Activated naive CD8-positive, alpha-beta T cell treated with anti-CD3 and anti-CD28 coated beads, Interleukin-2, amount 10 ng/mL, durations not matched to agents 7 days and 5 days (primary cell): ENCODE measurements at places on chromosomes 6 and 20. TPM values are rescaled to one million over a fixed set of nuclear protein-coding genes. Genes with fewer than 3 reads are reported as not detected.

The NFKBIL1 gene
- total RNA-seq, result 15.4 TPM

The ZSCAN16 gene
- 6.9 TPM for total RNA-seq

The GABBR1 gene
- 20.1 TPM for total RNA-seq

The SCGN gene
- not detected for total RNA-seq

The DDO gene
- total RNA-seq, result not detected

The AMD1 gene
- total RNA-seq, result 61.2 TPM

The UBE2V1 gene
- 124 TPM for total RNA-seq

The TINAG gene
- total RNA-seq, result not detected

The PNPLA1 gene
- not detected for total RNA-seq

The ASIP gene
- not detected for total RNA-seq

The SOX18 gene
- 0.30 TPM for total RNA-seq

- no peaks in the 10 kb centered on the region for H3K27me3 ChIP-seq
- H3K4me3 ChIP-seq, result peak overlapping the region; percentile 76
- H3K4me1 ChIP-seq, result peaks cover 70% of the 10 kb centered on the region
- H3K27ac ChIP-seq, result peak overlapping the region; percentile 87
These were observed 53.1 kb upstream of the FAM83D start for GRCh38 chr20:38873050-38873581.

- no peak overlapping the region for H3K27ac ChIP-seq
- peaks cover 2% of the 10 kb centered on the region for H3K27me3 ChIP-seq
- DNase-seq, result no peak
- no peaks in the 10 kb centered on the region for H3K36me3 ChIP-seq
- H3K4me1 ChIP-seq, result peaks cover 2% of the 10 kb centered on the region
These were observed 7.6 kb upstream of the ITCH start for GRCh38 chr20:34355427-34355826.

DNA sequence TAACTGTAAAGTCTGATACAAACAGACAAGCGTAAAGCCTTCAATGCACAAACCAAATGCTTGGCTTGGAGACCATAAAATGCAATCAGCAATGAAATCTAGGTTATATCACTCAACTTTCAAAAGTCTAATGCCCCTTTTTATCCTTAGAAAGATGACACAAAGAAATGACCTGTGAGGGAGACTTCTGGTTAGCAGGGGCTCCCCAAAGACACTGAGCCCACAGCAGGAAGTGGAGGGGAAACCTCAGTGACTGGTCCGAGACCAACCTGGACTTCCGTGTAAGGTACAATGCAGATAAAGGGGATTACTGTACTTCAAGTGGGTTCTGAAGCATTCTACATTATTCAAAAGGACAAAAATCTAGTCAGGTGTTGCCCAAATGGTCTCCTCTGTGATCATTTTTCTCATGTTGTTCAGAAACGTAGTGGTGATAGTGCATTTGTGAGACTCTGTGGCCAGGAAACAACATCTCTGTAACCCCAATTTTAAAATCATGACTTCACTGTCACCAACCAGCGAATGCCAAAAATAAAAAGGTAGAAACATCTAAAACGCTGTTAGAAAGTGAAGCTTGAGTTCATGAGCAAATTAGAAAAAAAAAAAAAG, 88.2 kb downstream of the HIVEP2 start:
- DNase-seq, result peak; percentile 55
- H3K4me1 ChIP-seq, result peaks cover 71% of the 10 kb centered on the region
- peak overlapping the region; percentile 82 for H3K4me3 ChIP-seq
- peaks cover 5% of the 10 kb centered on the region for H3K36me3 ChIP-seq
- H3K27me3 ChIP-seq, result no peaks in the 10 kb centered on the region

DNA sequence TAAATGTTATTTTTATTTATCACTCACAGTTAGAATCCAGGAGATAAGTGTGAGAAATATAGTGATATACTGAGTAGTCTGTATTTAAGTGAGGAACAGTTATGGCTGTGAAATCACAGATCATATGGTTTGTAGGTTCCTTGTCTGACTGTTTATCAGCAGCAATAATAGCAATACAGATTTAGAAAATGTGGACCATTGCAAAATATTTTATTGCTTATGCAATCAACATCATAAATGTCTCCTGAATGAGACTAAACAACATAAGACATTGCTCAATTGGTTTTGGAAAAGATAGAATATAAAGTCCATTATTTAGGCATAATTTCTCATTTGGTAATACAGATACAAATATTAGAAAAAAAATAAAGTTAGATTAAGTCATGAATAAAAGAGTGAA, 43.7 kb downstream of the CCDC170 start:
- no peak overlapping the region for H3K4me3 ChIP-seq
- peaks cover 3% of the 10 kb centered on the region for H3K27me3 ChIP-seq
- H3K27ac ChIP-seq, result no peak overlapping the region
- H3K4me1 ChIP-seq, result no peaks in the 10 kb centered on the region
- H3K36me3 ChIP-seq, result no peaks in the 10 kb centered on the region

DNA sequence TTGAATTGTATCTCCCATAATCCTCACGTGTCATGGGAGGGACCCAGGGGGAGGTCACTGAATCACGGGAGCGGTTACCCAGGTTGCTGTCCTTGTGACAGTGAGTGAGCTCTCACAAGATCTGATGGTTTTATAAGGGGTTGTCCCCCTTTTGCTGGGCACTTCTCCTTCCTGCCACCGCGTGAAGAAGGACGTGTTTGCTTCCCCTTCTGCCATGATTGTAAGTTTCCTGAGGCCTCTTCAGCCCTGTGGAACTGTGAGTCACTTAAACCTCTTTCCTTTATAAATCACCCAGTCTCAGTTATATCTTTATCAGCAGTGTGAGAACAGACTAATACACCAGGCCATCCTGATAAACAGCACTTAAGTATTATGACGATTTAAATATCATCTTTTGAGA, 9.0 kb upstream of the MRGBP start:
- H3K4me1 ChIP-seq, result peaks cover 16% of the 10 kb centered on the region
- H3K4me3 ChIP-seq, result no peak overlapping the region
- no peak for DNase-seq
- no peaks in the 10 kb centered on the region for H3K36me3 ChIP-seq
- peaks cover 5% of the 10 kb centered on the region for H3K27me3 ChIP-seq

GRCh38 chr6:147195510-147195909, 8.7 kb upstream of the STXBP5 start:
- peaks cover 11% of the 10 kb centered on the region for H3K4me1 ChIP-seq
- H3K27ac ChIP-seq, result no peak overlapping the region
- H3K36me3 ChIP-seq, result no peaks in the 10 kb centered on the region
- no peaks in the 10 kb centered on the region for H3K27me3 ChIP-seq
- DNase-seq, result no peak

DNA sequence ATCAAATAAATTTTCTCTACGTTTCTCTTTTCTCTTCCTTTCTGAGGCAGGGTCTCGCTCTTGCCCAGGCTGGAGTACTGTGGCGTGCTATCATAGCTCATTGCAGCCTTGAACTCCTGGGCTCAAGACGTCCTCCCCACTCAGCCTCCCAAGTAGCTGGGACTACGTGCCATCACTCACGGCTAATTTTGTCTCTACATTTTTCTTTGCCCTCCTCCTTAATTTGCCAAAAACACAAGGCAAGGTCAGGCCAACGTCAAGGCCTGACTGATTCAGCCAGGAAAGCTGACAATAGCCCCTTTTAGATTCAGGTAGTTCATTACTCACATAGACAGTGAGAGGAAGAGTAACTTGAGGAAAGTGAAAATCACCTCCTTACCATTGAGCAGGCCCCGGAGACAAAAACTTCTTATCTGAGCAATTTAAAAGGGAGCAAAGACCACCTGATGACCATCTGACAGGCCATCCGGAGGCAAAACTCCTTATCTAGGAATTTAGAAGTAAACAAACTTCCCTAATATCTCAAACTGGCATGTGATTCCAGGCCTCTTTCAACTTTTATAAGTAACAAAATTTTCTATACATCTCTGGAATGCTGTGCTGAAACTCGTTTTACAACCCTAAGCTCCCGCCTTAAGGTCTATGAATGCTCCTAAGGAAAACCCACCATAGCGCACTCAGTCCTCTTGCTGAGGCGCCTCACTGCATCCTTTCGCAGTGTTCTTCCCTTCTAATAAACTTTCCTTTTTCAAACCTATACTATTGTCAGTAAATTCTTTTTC, 42.1 kb upstream of the SRPK1 start:
- H3K4me1 ChIP-seq, result no peaks in the 10 kb centered on the region
- no peak overlapping the region for H3K4me3 ChIP-seq
- no peaks in the 10 kb centered on the region for H3K36me3 ChIP-seq
- peaks cover 27% of the 10 kb centered on the region for H3K27me3 ChIP-seq

- H3K4me3 ChIP-seq, result no peak overlapping the region
- no peak overlapping the region for H3K27ac ChIP-seq
- no peaks in the 10 kb centered on the region for H3K4me1 ChIP-seq
- H3K36me3 ChIP-seq, result no peaks in the 10 kb centered on the region
- DNase-seq, result no peak
These were observed 239.9 kb upstream of the NOX3 start for GRCh38 chr6:155695495-155695894.

- DNase-seq, result no peak
- H3K27me3 ChIP-seq, result peaks cover 46% of the 10 kb centered on the region
- no peak overlapping the region for H3K4me3 ChIP-seq
- no peak overlapping the region for H3K27ac ChIP-seq
These were observed 6.7 kb upstream of the EMILIN3 start for GRCh38 chr20:41373251-41373783.

GRCh38 chr6:38714239-38715015, 684 bp upstream of the DNAH8 start:
- DNase-seq, result no peak
- H3K36me3 ChIP-seq, result peaks cover 14% of the 10 kb centered on the region
- H3K4me1 ChIP-seq, result peaks cover 43% of the 10 kb centered on the region

- no peaks in the 10 kb centered on the region for H3K36me3 ChIP-seq
- no peak for DNase-seq
- H3K27me3 ChIP-seq, result peaks cover 4% of the 10 kb centered on the region
These were observed 12.4 kb upstream of the F13A1 start for GRCh38 chr6:6332811-6333244.

GRCh38 chr6:143556529-143556928, 45.0 kb upstream of the FUCA2 start:
- no peaks in the 10 kb centered on the region for H3K27me3 ChIP-seq
- no peak for DNase-seq
- no peak overlapping the region for H3K4me3 ChIP-seq
- no peak overlapping the region for H3K27ac ChIP-seq
- H3K36me3 ChIP-seq, result peaks cover 5% of the 10 kb centered on the region

GRCh38 chr20:34517114-34517505, 888 bp downstream of the DYNLRB1 start:
- no peak for DNase-seq
- H3K27me3 ChIP-seq, result no peaks in the 10 kb centered on the region
- H3K36me3 ChIP-seq, result peaks cover 5% of the 10 kb centered on the region
- H3K4me1 ChIP-seq, result peaks cover 25% of the 10 kb centered on the region
- peak overlapping the region; percentile 98 for H3K4me3 ChIP-seq
- peak overlapping the region; percentile 96 for H3K27ac ChIP-seq

GRCh38 chr6:36035225-36035624, 7.6 kb downstream of the MAPK14 start:
- DNase-seq, result no peak
- H3K4me1 ChIP-seq, result peaks cover 42% of the 10 kb centered on the region
- H3K4me3 ChIP-seq, result no peak overlapping the region
- no peaks in the 10 kb centered on the region for H3K27me3 ChIP-seq

DNA sequence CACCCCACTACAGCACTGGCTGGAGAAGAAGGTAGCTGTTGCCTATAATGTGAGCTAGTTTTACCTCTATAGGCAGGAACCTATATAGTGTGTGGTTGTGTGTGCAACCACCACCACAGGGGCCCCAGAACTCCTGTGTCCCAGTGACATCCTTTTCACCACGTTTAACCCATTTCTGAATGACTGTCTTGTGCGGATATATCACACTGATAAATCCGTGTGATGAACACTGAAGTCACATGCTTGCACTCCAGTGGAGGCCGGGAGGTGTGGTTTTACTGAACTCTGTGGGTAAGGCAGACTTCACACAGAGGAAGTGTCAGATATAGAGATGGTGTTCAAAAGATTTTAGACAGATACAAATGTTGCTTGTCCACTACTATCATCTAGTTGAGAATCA, 32.5 kb downstream of the SDHAF4 start:
- DNase-seq, result peak; percentile 43
- H3K27ac ChIP-seq, result peak overlapping the region; percentile 43
- H3K36me3 ChIP-seq, result peaks cover 11% of the 10 kb centered on the region
- H3K27me3 ChIP-seq, result no peaks in the 10 kb centered on the region
- peaks cover 18% of the 10 kb centered on the region for H3K4me1 ChIP-seq
- peak overlapping the region; percentile 46 for H3K4me3 ChIP-seq

GRCh38 chr6:133623065-133623464, 265.8 kb upstream of the TCF21 start:
- H3K27ac ChIP-seq, result no peak overlapping the region
- DNase-seq, result no peak
- no peaks in the 10 kb centered on the region for H3K27me3 ChIP-seq
- no peak overlapping the region for H3K4me3 ChIP-seq
- no peaks in the 10 kb centered on the region for H3K36me3 ChIP-seq

- peak overlapping the region; percentile 96 for H3K27ac ChIP-seq
- H3K27me3 ChIP-seq, result no peaks in the 10 kb centered on the region
- DNase-seq, result no peak
- peaks cover 3% of the 10 kb centered on the region for H3K36me3 ChIP-seq
These were observed 837 bp upstream of the OSER1 start for GRCh38 chr20:44211177-44212039.

GRCh38 chr6:34288581-34288980, 39.8 kb upstream of the SMIM29 start:
- peak overlapping the region; percentile 73 for H3K4me3 ChIP-seq
- H3K4me1 ChIP-seq, result peaks cover 23% of the 10 kb centered on the region
- no peaks in the 10 kb centered on the region for H3K27me3 ChIP-seq
- peaks cover 36% of the 10 kb centered on the region for H3K36me3 ChIP-seq
- no peak for DNase-seq
- peak overlapping the region; percentile 96 for H3K27ac ChIP-seq

GRCh38 chr6:25057111-25057905, 121.5 kb upstream of the RIPOR2 start:
- H3K27me3 ChIP-seq, result no peaks in the 10 kb centered on the region
- H3K4me3 ChIP-seq, result peak overlapping the region; percentile 21
- peak overlapping the region; percentile 77 for H3K27ac ChIP-seq
- peaks cover 2% of the 10 kb centered on the region for H3K36me3 ChIP-seq
- peaks cover 36% of the 10 kb centered on the region for H3K4me1 ChIP-seq

- H3K36me3 ChIP-seq, result no peaks in the 10 kb centered on the region
- H3K4me3 ChIP-seq, result no peak overlapping the region
- no peak overlapping the region for H3K27ac ChIP-seq
- peaks cover 3% of the 10 kb centered on the region for H3K27me3 ChIP-seq
- no peaks in the 10 kb centered on the region for H3K4me1 ChIP-seq
These were observed 98.1 kb upstream of the COL21A1 start for GRCh38 chr6:56345376-56345995.

- peaks cover 19% of the 10 kb centered on the region for H3K4me1 ChIP-seq
- no peak overlapping the region for H3K4me3 ChIP-seq
- H3K27ac ChIP-seq, result peak overlapping the region; percentile 65
- DNase-seq, result no peak
- H3K27me3 ChIP-seq, result no peaks in the 10 kb centered on the region
- H3K36me3 ChIP-seq, result peaks cover 2% of the 10 kb centered on the region
These were observed 9.0 kb downstream of the UQCC2 start for GRCh38 chr6:33702345-33702977.
